A549 treated with Hydrocortisone at 1 μM for 4 hours (cell line): ENCODE measurements at places on chromosomes 4 and X. TPM values are rescaled to one million over a fixed set of nuclear protein-coding genes. Genes with fewer than 3 reads are reported as not detected.

MAGEC1 gene
- 0.02 to 0.05 TPM (median 0.02 TPM) in 3 of 5 replicates, not detected in the others for total RNA-seq

DIPK2B gene
- total RNA-seq: not detected in 5 replicates

NIPAL1 gene
- 0.45 to 0.77 TPM (median 0.62 TPM) in 5 replicates for total RNA-seq

RAB39B gene
- 0.65 to 0.93 TPM (median 0.73 TPM) in 5 replicates for total RNA-seq

ANXA3 gene
- 60.0 to 74.2 TPM (median 65.4 TPM) in 5 replicates for total RNA-seq

LPAR4 gene
- not detected in 5 replicates for total RNA-seq

L1CAM gene
- 16.9 to 22.0 TPM (median 19.7 TPM) in 5 replicates for total RNA-seq

NPFFR2 gene
- total RNA-seq: not detected in 5 replicates

NFKB1 gene
- total RNA-seq: 18.4 to 20.7 TPM (median 19.6 TPM) in 5 replicates

MTNR1A gene
- total RNA-seq: 0.33 to 0.60 TPM (median 0.43 TPM) in 5 replicates

OCRL gene
- total RNA-seq: 18.9 to 29.8 TPM (median 24.8 TPM) in 5 replicates

ERAS gene
- 0.07 to 0.10 TPM in 2 of 5 replicates, not detected in the others for total RNA-seq

CSN1S1 gene
- not detected in 5 replicates for total RNA-seq

FOXR2 gene
- total RNA-seq: not detected in 5 replicates

F11 gene
- total RNA-seq: not detected in 5 replicates
